Stimulated activated CD8-positive, alpha-beta memory T cell treated with anti-CD3 and anti-CD28 coated beads, Interleukin-4, amount 100 ng/mL, for 48 hours (primary cell): ENCODE measurements at places on chromosomes 5 and 9.

GRCh38 chr5:125365747-125366146 lies 619.3 kb upstream of the ZNF608 start:
- DNase-seq = no peak

GRCh38 chr9:125989524-125990180 lies 242.5 kb downstream of the PBX3 start:
- DNase-seq = no peak

DNA sequence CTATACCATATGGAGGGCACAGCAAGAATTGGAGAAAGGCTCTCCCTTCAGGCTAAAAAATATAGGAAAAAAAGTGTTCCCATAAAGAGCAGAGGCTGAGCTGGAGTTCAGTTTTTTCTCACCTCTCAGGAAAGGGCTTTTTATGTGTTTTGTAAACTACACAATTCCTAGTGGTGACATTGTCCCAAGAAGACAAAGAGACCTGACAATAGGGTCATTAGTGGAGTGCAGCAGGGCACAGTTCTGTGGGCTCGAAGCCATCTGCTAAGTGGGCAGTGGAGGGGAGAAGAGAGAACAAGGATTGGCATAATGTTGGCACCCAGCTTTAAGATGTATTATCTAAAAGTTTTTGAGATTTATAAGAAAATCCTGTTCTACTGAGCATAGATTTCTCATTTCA lies 162.5 kb downstream of the HCN1 start:
- no peak for DNase-seq

DNA sequence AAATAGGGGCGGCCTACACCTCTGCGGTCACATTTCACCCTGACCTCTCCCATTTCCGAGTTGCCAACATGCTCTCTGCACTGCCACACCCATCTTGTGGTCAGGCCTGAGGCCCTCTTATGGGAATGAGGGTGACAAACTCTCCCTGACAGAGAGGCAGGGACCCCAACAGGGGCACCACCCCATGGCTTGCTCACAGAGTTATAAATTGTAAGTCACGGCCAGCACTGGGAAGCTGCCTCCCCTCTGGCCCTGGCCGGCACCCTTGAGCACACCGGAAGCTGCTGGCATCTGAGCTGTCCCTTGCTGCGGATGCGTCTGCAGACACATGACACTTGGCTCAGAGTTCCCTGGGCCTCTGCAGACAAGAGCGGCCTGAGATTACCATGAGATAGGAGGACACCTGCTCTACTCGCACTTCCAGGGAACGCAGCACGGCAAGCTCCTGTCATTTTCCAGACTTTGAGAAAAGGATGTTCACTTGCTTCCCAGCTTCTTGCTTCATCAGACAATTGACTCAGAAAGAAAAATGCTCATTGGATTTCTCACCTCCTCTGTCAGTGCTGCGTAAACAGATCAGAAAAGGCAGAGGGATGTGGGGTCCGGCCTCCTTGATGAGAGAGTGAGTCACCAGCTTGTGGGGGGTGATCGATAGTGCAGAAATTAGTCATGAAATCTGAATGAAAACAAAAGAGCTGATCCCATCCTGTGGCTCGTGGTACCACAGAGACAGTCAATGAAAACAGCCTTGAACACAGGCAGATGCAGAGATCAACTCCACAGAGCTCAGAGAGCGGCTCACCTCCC lies 269.8 kb downstream of the SYK start:
- peak; percentile 80 for DNase-seq

DNA sequence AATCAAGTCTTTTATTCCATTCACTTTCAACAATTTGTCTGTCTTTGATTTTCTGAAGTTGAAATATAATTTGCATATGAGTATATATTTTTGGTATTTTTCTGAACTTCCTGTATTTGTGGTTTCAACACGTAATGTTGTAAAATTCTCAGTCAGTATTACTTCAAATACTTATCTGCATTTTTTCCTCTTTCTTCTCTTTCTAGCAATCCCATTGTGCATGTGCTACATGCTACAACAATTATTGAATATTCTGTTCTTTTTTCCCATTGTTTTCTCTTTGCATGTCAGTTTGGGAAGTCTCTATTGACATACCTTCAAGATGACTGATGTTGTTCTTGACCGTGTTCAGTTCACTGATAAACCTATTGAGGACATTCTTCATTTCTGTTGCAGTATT lies 5.6 kb upstream of the ANKRD18A start:
- DNase-seq = no peak

DNA sequence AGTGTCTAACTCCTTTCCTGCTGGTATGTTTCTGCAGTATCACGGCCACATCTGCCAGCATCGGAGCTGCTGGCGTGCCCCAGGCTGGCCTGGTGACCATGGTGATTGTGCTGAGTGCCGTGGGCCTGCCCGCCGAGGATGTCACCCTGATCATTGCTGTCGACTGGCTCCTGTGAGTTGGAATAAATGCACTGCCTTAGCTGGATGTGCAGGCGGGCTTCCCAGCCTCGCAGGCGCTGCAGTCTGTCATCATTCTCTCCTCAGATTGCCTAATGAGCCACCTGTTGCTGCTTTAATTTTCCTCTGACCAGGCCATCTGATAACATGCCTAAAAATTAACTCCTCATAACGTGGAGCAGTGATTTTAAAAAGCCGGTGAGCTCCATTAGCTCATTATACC lies 79.1 kb upstream of the PLPP6 start:
- DNase-seq = no peak

GRCh38 chr9:94169968-94170367 lies 85.7 kb downstream of the PTPDC1 start:
- no peak for DNase-seq

GRCh38 chr9:38027714-38028113 lies 41.3 kb downstream of the SHB start:
- no peak for DNase-seq

DNA sequence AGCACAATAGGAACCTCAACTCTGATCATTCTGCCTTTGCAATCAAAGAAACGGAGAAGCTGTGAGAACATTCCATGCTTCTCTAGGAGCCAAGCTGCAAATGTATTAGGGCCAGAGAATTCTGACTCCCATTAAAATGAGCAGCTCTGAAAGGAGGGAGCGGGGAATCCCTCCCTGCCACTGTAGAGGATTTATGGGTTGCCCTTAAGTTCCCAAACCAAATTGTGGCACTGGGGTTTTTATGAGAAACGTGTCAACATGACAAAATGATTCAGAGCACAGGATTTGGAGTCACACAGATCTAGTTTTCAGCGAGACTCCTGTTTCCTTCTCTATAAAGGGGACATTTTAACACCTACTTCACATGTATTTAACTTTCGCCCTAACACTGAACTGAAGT lies 1.8 kb downstream of the IL6ST start:
- DNase-seq = no peak

DNA sequence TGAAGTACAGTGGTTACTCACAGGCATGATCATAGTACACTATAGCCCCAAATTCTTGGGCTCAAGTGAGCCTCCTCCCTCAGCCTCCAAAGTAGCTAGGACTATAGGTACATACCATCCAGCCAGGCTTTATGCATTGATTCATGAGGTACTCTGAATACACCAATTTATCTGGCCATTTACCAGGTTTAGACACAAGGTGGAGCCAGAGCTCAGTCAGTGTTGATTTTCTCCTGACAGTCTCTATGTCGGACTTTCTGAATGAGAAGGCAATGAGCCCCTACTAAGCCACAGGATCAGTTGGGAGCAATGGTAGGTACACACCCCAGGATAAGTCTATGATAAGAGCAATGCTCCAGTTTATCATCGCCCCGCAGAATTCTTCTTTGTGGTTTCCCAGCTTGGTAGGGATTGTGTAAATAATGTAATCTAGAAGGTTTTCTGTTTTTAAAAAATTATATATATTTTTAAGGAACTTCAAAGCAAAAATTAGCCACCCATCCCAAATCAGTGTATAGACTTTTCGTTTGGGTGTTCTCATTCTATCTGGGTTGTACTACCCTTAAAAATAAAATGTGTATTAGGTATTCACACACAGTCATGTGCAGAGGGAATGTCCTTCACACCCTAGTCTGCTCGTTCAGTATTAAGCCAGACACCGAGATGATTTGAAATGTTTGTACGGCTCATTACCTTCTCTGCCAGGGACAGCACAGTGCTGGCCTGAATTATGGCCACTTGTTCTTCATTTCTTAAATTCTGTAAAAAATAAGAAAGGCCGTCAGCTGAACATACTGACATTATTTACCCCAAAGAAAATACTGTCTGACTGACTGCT lies 118.4 kb upstream of the DPYSL3 start:
- peak; percentile 62 for DNase-seq

GRCh38 chr9:7226007-7226640 lies 468.4 kb downstream of the KDM4C start:
- DNase-seq = no peak

GRCh38 chr9:112494153-112494552 lies 7.5 kb downstream of the KIAA1958 start:
- DNase-seq = no peak

GRCh38 chr5:128216860-128217531 lies 133.4 kb downstream of the SLC12A2 start:
- no peak for DNase-seq

GRCh38 chr5:67193439-67193807 lies 3.2 kb downstream of the CD180 start:
- DNase-seq = no peak

DNA sequence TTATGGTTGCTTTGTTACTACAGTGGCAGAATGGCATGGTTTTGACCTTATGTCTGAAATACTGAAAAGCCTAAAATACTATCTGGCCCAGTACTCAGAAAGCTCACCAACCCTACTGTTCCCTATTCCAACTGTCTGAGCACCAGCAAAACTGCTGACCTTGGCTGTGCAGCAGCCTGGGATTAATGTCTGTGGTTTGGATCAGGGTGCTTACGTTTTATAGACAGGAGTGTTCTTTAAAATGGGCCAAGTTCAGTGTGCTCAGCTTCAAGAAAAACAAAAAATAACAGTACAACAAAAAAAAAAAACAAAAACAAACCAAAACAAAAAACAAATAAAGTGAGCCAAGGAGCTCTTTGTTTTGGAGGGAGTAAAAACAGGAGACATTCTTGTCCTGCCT lies 36.4 kb downstream of the SLC28A3 start:
- DNase-seq = no peak

DNA sequence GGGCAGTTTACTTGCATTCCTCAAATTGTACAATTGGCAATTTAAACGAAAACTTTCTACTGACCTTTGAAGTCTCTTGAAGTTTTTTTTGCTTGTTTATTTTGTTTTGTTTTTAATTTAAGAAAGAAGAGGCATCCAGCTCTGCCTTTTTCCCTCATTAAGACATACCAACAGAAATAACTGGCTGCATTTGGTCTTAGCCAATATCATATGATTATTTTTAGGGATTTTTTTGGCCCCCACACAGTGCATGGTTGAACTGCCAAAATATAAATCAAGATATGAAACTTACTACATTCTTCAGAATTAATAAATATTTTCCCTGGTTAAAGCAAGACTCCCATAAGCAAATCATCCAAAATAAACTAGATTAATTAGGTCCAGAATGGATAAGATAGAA lies 79.4 kb downstream of the ALDH1A1 start:
- DNase-seq = no peak

GRCh38 chr9:71669284-71669995 lies 98.9 kb downstream of the CEMIP2 start:
- DNase-seq = no peak

- DNase-seq = no peak
Observed at GRCh38 chr5:149399775-149400174, 20.7 kb upstream of the IL17B start.

- no peak for DNase-seq
Observed at GRCh38 chr5:80160242-80160641, 95.6 kb downstream of the SERINC5 start.

- no peak for DNase-seq
Observed at GRCh38 chr5:176797456-176798050, 12.8 kb upstream of the UNC5A start.

DNA sequence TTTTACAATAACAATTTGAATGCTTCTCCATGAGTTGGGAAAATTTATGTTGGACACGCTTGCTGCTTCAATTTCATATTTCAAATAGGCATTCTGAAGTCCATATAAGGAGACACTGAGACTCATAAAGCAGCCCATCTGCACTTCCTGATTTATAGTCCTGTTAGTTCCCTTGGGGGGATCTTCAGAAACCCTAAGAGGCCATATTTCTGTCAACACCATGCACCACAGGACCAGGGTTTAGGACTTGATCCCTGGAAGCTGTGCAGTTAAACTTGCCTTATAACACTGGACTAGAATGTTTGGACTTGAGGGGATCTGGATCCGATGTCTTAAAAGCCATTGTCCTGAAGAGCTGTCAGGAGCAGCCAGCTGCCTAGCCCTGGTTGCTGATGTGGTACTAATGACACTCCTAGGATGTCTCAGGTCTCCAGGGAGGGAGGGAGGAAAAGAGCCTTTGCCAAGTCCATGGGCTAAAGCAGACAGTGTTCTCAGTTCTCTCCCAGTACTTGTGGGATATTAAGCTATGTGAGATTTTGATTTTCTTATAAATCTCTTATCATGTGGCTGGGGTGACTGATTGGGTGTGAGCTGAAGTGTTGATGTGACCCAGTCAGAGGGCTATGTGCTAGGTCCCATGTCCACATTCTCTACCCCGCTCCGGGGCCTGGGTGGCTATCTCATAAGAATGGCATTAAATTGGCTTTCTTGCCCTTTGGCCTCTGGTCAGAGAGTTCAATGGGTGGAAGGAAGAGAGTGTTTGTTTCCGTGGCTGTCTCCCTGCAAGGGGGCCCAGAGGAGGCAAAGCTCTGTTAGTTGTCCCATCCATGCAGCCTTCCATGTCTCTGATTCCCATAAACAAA lies 399.8 kb downstream of the OSTF1 start:
- DNase-seq = no peak

GRCh38 chr5:150144246-150144801 lies 11.3 kb downstream of the PDGFRB start:
- no peak for DNase-seq

GRCh38 chr9:75239176-75239575 lies 150.9 kb downstream of the OSTF1 start:
- DNase-seq = no peak

DNA sequence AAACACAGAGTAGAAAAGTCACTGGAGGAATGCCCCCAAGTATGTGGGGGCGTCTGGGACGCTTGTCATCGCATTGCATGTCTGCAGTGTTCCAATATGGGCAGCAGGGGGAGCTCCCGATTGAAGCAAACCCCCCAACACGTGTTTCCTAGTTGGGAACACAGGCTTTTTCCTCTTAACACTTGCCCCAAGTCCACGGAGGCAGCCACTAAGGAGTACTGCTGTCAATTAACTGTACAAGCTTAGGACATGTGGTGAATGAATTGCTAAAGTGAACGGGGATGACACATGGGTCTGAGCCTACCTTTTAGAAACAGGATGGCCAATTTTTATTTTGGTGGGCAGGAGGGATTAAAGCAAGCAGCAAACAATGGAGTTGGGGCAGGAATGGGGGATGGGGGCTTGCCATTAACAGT lies 2.2 kb downstream of the GABRB2 start:
- peak; percentile 57 for DNase-seq

DNA sequence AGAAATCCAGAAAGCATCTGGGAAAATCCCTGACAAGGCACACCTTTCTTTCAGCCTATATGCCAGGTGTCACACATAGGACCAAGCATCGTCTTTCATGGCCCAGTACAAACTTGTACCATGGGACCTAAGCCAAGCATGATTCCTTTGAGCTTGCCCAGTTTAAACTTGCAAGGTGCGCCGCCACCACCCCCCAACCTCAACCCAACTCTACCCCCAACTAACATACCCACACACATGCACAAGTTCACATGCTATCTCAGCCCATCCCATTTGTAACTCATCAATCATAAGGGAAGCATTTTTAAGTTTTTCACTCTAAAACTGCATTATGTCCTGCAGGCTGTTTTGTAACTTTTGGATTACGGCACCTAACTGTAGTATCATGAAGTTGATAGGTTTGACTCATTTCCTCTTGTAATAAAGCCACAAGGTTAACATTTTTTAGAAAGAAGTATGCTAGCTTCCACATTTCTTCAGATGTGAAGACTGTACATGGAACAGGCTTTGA lies 145.9 kb upstream of the FST start:
- DNase-seq = no peak

GRCh38 chr9:98808875-98809274 lies 1.4 kb downstream of the GALNT12 start:
- no peak for DNase-seq
